ENCODE measurements at places on chromosomes 11 and 22.

DNA sequence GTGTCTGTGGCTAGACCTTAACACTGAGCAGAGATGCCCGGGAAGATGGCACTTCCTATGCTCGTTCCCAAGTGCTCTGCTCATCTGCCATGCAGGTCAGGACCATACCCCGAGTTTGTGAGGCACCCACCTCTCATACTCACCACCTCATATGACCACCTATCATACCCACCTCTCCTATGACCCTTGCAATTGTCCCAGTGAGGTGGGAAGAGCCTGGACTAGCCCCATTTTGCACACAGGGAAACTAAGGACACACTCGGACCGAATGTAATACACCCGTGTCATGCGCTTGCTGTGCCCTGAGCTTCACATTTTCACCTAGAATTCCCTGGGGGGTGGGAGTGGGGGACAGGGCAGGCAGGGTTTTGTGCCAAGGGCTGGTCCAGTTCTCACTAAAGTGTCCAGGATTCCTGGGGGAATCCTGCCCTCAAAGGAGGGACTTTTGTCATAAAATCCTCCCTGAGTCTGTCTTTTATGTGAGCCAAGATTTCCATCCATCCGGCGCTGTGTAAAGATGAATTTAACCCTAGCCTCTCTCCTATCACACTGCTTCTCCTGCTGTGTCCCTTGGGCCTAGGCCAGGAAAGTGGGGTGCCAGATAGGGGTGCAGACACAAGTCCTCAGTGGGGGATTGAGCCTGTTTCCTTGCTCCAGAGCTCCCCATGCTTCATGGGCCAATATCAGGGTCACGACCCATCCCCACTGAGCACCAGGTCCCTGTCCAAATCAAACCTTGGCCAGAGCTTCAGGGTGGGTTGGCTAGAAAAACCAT lies 20.0 kb downstream of the TPBGL start:
- no peak for DNase-seq

GRCh38 chr11:975827-976226 lies 50.2 kb downstream of the AP2A2 start:
- DNase-seq = no peak

- no peak for DNase-seq
These were observed 303.7 kb upstream of the PLET1 start for GRCh38 chr11:112564228-112564955.

DNA sequence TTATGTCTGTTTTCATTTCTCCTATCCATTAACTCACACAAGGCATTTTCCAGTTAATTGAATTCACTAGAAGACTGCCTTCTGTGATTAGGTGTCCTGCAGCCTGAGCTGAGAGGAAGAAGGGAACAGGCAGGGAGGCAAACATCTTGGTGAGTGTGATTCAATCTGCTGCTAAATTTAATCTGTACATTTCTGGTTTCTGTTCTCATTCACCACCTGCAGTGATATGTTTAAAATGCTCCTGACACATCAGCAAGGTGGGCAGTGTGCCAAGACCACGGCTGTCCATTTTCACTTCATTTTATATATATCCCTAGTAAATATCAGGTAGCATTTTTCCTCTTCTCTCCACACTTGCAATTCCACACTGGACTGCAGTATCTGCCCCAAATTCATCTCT lies 416.5 kb downstream of the TMEM135 start:
- DNase-seq = no peak

DNA sequence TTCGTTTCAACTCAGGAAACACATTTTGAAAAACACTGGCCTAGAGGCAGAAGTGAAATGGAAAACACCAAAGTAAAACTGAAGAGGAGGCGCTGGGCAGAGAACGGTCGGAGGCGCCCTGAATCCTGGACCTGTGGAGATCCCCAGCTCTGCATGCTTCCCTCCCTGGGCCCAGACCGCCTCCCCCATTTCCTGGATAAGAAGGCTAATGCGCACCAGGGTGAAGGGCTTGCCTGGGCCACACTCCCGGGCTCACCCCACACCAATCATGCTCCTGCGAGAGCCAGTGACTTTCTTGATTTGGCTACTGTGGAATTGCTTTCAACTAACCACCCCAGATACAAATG lies 167.1 kb downstream of the CRYBB2 start:
- DNase-seq = no peak

DNA sequence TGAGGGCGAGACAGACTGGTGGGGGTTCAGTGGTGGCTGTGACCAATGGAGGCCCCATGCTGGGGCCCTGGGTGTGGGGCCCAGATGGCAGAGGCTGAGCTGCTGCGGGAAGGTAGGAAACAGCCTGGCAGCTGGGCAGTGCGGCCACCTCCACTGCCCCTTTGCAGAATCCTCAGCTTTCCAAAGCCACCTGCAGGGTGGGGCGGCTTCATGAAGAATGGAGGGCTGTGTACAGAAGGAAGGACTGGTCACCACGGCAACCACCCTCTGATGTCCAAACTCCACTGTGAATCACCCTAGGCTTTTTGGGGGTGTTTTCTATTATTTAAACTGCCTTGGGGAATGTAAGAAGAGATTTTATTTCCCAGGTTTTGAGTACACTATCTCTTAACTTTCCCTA lies 166.3 kb upstream of the NAV2 start:
- DNase-seq = no peak

DNA sequence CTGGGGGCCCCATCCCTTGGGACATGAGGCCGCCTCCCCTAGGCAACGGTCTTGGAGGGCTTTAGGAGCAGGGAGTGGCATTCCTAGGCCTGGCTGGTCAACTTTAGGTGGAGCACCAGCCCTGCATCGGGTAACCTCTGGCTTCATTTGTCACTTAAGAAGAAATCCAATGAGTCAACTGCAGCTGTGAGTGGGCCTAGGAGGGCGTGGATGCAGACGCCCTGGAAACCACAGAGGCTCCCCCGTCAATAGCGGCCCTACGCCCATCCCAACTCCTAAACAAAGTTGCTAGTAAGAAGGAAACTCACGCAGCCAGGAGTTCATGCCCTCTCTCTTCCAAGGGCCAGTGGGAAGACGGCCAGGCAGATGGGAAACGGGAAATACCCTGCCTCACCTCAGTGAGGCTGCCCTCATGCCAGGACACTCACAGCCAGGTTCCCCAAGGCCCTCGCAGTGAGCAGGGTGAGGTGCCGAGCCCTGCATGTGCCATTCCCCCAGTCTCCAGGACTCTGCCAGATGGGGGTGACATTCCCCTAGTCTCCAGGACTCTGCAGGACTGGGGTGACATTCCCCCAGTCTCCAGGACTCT lies 20.8 kb downstream of the BID start:
- no peak for DNase-seq

DNA sequence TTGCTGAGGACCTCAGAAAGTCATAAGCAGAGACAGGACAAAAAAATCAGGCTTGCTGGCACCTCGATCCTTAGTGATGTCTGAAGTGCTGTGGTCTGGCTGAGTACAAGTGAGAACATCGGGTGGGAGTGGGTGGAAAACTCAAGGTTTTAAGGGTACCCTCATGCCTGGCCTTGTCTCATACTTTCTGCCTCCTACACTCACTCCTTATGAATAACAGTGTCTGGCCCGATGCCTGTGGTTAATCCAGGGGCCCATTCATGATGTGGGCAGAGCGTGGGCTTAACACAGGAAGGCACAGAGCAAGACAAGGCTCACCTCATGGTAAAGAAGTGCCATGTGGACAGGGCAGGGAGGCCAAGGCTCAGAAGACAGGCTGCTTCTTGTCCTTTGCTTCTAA lies 11.0 kb upstream of the UCP3 start:
- DNase-seq = no peak

GRCh38 chr22:39955675-39956074 lies 4.5 kb upstream of the TMA7B start:
- DNase-seq = no peak

GRCh38 chr11:103364687-103365086 lies 255.5 kb downstream of the DYNC2H1 start:
- DNase-seq = no peak
